Foreskin keratinocyte (primary cell): ENCODE measurements at places on chromosomes 5 and 9.

DNA sequence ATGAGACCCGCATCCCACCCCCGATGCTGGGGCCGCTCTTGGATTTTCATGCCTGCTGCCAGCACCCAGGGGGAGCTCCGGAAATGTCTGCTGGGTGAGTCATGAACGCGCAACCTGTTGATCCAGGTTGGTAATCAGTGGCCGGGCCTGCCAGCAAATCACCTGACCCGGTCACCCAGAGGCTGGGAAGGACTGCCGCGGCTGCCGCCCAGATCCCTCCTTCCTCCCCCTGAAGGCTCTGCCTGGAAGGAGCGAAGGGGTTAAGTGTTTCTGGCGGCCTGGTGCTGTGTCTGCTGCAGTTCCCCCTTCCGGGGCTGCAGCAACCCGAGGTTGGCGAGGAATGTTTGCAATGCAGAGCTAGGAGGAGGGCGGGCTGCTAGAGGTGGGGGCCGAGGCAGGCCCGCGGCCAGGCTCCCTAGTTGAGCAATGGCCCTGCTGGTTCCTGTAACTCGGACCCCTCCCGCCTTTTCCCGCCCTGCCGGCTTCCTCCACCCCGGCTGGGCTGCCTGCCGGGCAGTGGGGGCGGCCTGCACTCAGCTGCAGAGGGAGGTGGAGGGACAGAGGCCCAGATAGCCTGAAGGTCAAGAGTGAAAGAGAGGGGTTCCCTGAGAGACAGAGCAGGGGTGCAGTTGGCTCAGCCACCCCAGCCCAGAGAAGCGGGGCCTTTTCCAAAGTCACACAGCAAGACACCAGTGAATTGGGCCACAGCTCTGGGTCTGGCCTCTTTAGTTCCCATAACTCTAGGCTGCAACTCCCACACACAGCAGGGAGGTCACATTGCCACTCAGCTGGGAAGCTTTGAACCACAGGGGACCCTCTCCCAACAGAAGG is 156.3 kb upstream of the IER5L start:
- peak; percentile 98 for DNase-seq

- peak; percentile 91 for DNase-seq
Observed at GRCh38 chr5:107456281-107456715, 214.4 kb downstream of the EFNA5 start.

GRCh38 chr9:18982262-18982620 is 50.8 kb downstream of the SAXO1 start:
- DNase-seq, result peak; percentile 26

- no peak for DNase-seq
Observed at GRCh38 chr5:101673120-101673519, 623.0 kb downstream of the SLCO4C1 start.

- peak; percentile 55 for DNase-seq
Observed at GRCh38 chr9:14348373-14349145, 34.6 kb upstream of the NFIB start.

DNA sequence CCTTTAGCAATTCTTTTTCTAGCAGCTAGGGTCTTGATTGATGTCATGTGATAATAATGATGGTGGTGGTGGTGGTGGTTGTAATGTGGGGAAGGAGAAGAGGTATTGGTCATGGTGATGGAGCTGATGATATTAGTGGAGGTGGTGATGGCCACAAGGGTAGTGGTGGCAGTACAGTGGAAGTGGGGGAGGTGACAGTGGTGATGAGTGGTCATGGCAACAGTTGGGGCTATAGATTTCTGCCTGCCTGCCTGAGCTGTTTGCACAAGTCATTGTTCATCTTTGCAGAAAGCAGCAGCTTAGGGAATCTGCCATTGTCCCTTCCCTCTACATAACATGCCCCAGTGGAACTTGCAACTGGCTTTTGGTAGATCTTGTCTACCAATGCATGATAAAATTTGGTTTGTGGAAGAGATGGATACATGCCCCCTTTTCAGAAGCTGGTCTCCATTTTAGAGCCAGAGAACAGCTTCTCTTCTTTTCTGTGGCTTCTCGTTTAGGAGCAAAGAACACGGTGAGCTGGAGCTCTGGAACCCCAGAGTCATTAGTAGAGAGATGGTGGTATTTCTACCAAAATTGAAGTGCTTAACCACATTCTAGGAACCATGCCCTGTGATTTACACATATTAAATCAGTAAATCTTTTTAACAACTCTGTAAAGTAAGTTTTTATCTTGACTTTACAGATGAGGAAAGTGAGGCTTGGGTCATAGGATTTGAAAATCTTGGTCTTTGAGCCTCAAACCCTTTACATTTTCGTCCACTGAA is 100.3 kb downstream of the AOPEP start:
- DNase-seq, result no peak

DNA sequence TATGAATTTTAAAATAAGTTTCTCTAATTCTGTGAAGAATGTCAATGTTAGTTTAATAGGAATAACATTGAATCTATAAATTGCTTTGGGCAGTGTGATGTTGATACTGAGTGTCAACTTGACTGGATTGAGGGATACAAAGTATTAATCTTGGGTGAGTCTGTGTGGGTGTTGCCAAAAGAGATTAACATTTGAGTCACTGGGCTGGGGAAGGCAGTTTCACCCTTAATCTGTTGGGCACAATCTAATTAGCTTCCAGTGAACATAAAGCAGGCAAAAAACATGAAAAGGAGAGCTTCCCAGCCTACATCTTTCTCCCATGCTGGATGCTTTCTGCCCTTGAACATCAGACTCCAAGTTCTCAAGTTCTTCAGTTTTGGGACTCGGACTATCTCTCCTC is 832.0 kb upstream of the ARRDC3 start:
- no peak for DNase-seq

DNA sequence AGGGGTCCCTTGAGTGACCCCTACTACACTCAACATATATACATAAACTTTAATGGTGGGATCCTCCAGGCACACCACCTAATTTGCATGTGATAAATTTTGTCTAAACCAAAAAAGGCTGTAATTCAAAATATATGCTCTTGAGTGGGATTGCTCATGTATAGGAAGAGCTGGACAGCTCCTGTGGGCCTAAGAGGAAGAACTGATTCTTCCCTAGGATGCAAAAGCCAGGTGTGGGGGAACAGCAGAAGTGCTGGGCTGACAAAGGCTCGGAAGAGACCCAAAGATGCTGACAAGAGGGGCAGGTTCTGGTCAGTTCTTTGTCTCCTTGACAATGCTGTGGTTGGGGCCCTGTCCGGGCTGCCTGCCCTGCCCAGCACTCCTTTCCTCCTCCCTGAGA is 43.9 kb downstream of the PCDH1 start:
- no peak for DNase-seq
